ENCODE measurements at places on chromosomes 7 and 10.

- no peak for DNase-seq
Measured at GRCh38 chr7:4762121-4763055, 13.0 kb upstream of the AP5Z1 start.

DNA sequence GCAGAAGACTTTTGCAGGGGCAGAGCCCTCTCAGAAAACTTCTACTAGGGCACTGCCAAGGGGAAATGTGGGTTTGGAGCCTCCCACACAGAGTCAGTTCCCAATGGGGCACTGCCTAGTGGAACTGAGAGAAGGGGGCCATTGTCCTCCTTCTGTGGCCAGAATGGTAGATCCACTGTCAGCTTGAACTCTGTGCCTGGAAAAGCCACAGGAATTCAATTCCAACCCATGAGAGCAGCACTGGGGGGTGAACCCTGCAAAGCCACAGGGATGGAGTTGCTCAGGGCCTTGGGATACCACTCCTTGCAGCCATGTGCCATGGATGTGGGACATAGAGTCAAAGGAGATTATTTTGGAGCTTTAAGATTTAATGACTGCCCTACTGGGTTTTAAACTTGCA, 262.2 kb upstream of the SEMA3C start:
- no peak for DNase-seq

- DNase-seq, result no peak
Measured at GRCh38 chr7:13542451-13542850, 447.0 kb downstream of the ETV1 start.

DNA sequence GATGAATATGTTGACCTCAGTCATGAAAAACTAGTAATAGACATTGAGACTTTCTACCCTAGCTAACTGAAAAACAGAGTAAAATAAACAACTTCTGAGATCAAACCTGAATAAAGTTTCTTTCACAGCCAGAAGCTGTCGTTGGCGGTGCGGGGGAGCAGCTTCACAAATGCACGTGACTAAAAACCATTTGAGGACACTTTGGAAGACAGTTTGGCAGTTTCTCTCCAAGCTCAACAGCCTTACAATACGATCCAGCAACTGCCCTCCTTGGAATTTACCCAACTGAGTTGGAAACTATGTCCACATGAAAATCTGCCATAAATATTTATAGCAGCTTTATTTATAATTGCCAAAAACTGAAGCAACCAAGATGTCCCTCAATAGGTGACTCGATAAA, 63.1 kb downstream of the CYTH3 start:
- no peak for DNase-seq

- no peak for DNase-seq
Measured at GRCh38 chr7:27199849-27200760, at the start of gene HOXA13. Gene HOXA13 (minus strand): TSS chr7:27200091. CDS start chr7:27200077, 14 bp downstream.

DNA sequence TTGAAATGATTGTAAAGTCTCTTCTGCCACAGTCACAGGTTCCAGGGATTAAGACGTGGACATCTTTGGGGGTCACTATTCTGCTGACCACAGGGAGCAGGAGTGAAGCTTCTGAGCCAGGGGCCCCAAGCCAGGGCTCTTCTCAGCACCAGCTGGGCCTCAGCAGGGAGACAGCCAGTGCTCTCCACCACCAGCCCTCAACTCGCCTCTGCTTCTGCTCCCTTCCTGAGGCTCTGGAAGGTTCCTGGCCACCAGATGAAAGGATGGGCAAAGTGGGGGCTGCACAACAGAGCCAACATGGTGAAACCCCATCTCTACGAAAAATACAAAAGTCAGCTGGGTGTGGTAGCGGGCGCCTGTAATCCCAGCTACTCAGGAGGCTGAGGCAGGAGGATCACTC, 11.2 kb upstream of the CRYGN start:
- no peak for DNase-seq

Data from NCI-H1436 treated with DMSO at 0.1 percent for 48 hours (cell line).